Ecto neural progenitor cell (in vitro differentiated cells): ENCODE measurements at places on chromosomes 11 and 22.

DNA sequence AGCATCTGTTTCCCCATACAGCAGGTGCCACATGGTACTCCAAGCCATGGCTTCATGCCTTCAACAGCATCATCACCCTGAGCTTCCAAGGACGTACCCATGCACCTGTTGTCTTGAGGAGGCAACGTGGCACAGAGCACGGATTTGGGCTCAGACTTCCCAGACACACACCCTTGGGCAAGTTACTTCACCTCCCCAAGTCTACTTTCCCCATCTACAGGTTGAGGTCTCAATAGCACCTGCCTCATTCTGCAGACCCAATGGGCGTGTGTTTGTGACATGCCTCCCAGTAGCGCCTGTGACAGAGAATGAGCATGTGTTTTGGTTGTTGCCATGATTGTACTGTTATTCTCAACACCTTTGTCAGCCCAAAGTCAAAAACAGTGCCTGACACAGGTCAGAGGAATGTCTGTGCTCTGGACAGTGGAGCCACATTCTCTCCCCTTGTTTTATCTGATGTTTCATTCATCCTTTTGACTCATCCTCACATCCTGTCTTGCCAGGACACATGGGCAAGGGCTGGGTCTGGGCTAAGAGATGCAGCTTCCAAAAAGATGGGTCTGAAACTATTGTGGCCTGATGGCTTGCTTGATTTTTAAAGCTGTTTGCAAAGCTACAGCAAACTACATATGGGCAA, 53.4 kb upstream of the CCND1 start:
- no peak for DNase-seq

DNA sequence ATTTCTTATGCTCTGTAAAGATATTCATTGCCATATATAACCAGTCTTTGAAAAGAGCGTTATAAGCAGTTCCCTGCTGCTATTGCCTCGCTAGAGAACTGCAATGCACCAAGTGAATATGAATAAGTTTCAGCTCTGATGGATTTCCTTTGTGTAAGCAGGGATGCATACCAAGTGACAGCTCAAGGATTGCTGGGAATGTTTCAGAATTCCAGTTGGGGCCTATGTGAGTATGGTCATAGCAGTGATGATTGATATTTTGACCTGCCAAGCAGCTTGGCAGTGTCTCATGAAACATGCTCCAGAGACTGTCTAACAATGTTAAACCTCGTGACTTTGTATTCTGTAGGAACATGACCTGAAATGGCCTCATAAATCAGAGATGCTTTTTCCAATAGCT, 312.6 kb downstream of the C11orf87 start:
- no peak for DNase-seq

DNA sequence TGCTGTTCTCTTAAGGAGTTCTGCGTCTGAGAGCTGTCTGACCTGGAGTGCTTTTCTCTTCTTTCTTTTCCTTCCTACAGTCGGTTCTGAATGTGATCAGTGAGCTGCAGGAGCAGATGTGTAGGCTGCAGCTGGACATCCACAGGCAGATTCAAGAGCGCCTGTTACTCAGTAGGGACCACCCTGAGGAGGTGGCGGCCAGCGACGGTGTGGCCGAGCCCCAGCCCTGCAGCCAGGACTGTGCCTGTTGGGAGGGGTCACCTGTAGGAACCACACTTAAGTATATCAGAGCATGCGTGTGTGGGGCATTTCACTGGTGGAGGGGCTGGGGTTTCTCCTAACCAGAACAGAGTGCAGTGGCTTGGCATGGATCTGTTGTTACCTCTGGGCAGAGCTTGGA, 56.3 kb downstream of the CYB5R2 start:
- DNase-seq = no peak

GRCh38 chr11:31768749-31769640, 42.1 kb downstream of the PAX6 start:
- DNase-seq = no peak

- no peak for DNase-seq
Measured at GRCh38 chr11:65885808-65886536, 2.3 kb downstream of the FIBP start.

GRCh38 chr11:44505581-44506054, 59.8 kb upstream of the CD82 start:
- DNase-seq = no peak
